NCI-H748 treated with DMSO at 0.1 percent for 48 hours (cell line): ENCODE measurements at places on chromosomes 1 and 21.
A peak's percentile ranks its signal among the peaks of the same experiment; 100 is the strongest.

GRCh38 chr1:225879521-225880221 is 2.5 kb downstream of the TMEM63A start:
- DNase-seq, result no peak

DNA sequence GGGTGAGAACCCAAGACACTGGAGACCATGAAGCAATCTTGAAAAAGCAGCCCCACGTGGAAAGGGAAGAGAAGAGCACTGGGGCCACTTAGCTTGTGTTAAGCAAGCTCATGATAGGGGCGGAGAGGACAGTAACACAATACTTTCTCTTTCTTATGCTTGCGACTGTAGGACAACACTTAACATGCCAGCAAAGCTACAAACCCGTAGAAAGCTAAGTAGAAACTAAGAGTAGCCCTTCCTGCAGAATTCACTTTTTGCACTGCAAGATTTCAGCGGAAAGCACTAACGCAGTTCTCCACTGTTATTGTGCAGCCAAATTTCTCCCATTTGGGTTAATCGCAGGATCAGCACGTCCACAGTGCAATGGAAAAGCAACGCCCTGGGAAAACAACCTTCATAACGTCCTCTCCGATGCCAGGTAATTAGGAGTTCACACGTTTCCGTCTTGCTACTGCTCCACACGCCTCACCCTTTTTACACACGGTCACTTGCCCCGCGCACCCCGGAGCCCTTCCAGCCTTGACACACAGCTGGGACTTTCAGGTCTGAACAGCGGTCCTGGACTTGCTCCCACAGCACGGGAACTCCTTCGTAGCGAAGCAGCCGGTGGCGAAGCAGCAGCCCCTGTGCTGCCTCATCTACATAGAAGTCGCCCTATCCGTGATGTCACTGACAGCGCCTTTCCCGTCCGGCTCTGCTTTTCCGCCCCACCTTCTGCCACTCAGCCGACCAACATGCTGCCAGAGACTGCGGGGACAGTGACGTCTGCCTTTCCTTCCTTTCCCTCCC is 148.6 kb downstream of the PPIAL4G start:
- DNase-seq, result peak; percentile 93

DNA sequence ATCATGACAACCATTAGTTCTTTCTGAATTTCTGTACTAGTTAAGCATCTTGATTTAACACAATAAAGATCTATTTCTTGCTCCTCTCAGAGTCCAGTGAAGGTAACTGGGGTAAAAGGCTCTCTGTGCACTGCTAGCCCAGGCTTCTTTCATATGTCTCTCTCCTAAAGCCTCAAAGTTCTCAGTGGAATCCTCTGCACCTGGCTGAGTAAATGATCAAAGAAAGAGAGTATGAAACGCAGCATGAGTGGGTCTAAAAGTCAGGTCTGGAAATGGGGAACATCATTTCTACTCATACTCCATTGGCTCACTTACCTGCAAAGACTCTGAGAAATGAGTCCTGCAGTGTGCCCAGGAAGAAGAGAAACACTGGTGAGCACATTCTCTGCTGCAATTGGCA is 418.5 kb downstream of the PTPRC start:
- DNase-seq, result no peak

GRCh38 chr1:26724926-26725325 is 29.1 kb downstream of the ARID1A start:
- DNase-seq, result no peak

GRCh38 chr1:182723200-182723599 is 38.8 kb upstream of the RGS8 start:
- no peak for DNase-seq

- no peak for DNase-seq
These were observed 369.7 kb downstream of the DPYD start for GRCh38 chr1:97551113-97551512.

GRCh38 chr1:78854556-78854955 is 152.0 kb downstream of the ADGRL4 start:
- no peak for DNase-seq

GRCh38 chr1:153541641-153542590 is 1.2 kb upstream of the S100A5 start:
- no peak for DNase-seq

- DNase-seq, result no peak
These were observed 15.7 kb upstream of the PKP1 start for GRCh38 chr1:201267481-201268229.

DNA sequence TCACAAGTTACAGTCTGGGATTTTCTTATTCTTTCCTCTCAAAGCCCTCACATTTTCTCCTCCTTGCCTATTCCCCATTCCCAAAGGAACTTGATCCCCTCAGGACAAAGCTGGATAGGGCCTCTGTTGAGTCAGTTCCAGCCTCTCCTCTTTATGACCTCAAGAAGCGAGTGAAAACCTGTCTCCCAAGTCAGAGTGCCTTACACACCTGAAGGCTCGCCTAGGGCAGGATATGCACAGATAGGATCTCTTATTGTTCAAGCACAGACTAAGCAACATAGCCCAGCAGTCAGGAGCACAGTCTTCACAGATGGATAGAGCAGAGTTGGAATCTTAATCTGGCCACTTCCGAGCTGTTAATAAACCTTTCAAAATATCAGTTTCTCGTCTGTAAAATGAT is 60.8 kb upstream of the PRRC2C start:
- no peak for DNase-seq

- no peak for DNase-seq
These were observed 206.8 kb downstream of the GPR52 start for GRCh38 chr1:174654560-174654959.

- DNase-seq, result no peak
These were observed 23.1 kb downstream of the EIF2D start for GRCh38 chr1:206589206-206589605.

DNA sequence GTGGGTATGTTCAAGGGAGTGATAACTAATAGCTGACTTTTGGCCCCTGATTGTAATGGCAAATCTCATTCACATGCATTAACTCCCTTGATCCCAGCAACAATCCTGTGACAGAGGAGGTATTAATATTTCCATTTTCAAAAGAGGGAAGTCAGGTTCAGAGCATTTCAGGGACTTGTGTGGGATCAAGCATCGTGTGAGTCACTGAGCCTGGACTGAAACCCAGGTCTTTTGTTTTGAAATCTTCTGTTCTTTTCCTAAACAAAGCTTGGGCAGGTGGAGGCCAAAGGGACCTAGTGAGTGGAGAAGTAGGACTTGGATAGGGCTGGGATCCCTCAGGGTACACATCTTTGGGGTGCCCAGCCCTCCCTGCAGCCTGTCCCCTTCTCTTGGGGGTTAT is 37.9 kb downstream of the ETNK2 start:
- DNase-seq, result no peak

DNA sequence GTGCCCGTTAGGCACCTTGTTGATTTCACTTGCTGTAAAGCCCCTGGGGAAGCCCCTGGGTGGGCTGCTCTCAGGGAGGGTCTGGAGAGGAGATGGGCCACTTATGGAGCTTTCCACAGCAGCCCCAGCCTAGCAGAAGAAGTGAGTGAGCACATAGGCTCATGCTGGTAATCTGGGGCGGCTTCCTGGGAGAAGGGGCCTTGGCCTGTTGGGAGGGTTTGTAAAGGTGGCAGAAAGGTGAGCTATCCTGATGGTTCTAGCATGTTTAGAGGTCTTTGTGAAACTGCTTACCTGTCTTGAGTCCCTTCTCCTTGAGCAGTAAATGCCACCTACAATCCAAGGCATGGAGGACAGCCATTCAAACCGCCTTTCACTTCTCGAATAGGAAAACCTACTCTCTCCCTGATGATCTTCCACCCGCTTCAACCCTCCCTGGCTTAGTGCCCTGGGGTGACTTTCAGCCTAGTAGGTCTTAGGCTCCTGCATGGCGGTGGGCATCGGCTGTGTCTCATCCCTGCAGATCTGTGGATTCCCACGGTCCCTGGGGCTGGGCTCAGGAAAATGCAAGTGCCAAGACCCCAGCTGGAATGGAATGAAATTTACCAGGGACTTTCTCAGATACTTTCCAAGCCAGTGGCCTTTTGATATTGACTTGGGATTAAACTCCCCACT is 87.6 kb upstream of the SELENON start:
- DNase-seq, result no peak

GRCh38 chr1:230317823-230318819 is 108.0 kb downstream of the PGBD5 start:
- DNase-seq, result no peak

- DNase-seq, result no peak
These were observed 3.9 kb downstream of the INKA2 start for GRCh38 chr1:111735321-111735720.

DNA sequence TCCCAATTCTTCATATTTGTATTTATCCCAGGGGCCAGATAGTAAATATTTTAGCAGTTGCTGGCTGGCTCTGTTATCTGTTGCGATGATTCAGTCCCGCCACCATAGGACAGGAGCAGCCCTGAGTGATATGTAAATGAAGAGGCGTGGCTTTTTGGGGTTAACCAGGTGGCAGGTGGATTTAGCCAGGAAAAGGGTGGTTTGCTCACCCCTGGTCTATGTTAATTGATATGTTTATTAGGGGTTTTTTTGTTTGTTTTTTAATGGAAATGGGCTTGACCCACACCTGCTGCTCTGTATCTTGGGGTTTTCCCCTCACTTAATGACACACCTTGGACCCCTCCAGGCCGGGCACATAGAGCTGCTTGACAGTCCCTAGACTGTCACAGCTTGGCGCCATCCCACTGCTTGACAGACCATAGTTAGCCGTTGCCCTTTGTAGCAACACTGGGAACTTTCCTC is 62.8 kb downstream of the PIK3CD start:
- no peak for DNase-seq

DNA sequence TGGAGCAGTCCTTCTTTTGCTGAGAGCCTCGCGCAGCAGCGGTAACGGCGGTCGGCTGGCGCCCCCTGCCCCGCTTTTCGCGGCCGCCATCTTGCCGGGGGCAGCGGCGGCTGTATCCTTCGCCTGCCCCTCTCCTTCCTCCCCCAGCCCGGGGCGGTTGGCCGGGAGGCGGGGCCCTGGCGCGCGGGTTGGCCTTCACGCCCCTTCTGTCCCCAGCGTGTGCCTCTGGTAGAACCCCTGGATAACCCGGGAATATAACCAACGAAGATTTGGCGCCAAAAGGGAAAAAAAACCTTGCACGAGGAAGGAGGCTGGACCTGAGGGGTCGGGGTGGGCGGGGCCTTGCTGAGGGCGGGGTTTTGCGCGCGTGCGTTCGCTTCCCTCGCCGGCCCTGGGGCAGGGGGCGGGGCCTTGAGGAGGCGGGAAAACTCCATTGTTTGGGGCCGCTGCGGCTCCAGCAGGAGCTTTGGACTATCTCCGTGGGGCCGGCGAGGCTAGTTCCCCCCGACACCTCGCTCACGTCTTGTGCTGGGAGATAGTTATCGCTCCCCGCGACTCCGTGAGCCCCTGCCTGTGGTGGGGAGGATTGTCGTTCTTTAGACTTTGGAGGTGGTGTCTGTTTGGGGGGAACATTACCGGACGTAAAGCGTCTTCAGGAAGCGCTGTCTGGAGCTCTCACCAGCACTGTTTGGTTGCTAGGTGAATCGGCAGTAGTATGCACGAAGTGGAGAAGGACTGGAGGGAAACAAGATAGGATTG is 689 bp downstream of the NASP start:
- peak; percentile 90 for DNase-seq

DNA sequence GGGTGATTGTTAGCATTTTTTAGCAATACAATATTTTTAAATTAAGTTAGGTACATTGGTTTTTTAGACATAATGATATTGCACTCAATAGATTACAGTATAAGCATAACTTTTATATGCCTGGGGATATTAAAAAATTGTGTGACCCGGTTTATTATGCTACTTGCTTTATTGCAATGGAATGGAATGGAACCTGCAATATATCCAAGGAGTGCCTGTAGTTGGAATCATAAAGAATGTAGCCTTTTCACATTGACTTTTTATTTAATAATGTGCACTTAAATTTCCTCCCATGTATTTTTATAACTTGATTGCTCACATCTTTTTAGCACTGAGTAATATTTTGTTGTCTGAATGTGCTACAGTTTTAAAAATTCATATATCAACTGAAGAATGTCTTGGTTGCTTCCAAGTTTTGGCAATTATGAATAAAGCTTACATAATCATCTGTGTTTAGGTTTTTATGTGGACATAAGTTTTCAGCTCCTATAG is 49.2 kb downstream of the CAMSAP2 start:
- DNase-seq, result no peak

- no peak for DNase-seq
These were observed 41.0 kb downstream of the MFSD2A start for GRCh38 chr1:39995973-39996393.

GRCh38 chr1:26283279-26283853 is 3.5 kb downstream of the SH3BGRL3 start:
- DNase-seq, result no peak

DNA sequence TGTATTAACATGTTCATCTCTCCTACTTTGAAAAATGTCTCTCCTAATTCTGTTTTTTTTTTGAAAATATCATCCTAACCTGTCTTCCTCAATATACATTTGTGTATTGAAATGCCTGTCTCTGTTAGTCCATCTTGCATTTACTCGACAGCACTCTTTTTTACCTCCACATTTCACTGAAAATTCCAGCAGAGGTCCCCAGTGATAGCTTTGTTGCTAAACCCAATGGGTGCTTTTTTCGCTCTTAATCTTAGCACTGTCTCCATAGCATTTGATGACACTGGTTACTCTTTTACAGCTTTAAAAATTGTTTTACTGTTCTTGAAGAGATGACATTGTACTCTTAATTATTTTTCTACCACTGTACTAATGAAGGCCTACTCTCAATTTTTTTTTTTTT is 10.8 kb downstream of the OSBPL9 start:
- peak; percentile 5 for DNase-seq

- no peak for DNase-seq
These were observed 7.6 kb upstream of the RAP1A start for GRCh38 chr1:111611986-111612385.

- DNase-seq, result no peak
These were observed 25.7 kb downstream of the EPHA10 start for GRCh38 chr1:37739222-37739621.

DNA sequence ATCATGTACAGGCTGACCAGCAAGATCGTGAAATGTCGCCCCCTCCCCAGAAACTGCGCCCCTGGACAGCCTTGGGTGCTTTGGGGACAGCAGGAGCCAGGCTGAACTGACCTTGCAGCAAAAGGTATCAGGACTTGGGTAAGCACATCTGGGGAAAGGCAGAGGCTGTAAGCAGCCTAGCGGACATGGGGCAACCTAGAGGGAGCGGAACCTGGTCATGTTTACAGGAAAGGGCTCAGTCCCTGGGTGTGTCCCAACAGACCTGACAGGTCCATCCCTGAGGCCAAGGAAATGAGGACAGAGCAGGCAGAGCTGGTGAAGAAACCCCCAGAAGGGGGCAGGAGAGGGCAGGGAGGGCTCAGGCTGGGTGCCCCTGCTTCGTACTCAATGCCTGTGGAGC is 3.1 kb upstream of the S100A8 start:
- peak; percentile 1 for DNase-seq

DNA sequence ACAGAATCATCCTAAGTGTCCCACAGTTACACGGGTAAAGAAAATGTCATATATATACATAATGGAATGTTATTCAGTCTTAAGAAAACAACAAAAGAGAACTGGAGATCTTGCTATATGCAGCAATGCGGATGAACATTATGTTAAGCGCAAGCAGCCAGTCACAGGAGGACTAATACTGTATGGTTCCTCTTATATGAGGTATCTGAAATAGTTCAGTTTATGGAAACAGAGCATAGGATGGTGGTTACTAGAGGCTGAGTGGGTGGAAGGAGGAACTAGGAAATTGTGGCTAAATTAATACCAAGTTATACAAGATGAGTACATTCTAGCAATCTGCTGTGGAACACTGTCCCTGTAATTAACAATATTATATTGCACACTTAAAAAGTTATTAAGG is 834.3 kb downstream of the KCNT2 start:
- no peak for DNase-seq
